CD4-positive, alpha-beta T cell (primary cell): ENCODE measurements at places on chromosomes 5 and 9. TPM values are rescaled to one million over a fixed set of nuclear protein-coding genes. Genes with fewer than 3 reads are reported as not detected.

DNA sequence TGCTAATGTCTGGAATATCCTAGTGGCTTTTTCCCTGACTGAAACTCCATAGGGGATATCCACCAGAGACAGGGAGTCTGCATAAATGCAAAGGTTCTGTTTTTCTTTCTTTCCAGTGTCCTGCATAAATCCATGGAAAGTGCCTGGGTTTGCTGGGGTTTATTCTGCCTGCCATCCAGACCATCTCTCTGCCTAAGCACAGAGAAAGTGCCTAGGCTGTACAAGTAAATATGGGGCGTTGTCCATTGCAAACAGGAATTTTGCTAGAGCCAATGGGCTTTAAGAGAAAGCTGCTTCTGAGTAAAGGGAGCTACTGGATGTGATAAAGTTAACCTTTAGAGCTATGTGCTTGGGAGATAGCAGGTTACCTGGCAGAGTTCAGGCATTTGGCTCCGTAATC lies 407.5 kb downstream of the AGTPBP1 start:
- H3K27me3 ChIP-seq = no peaks in the 10 kb centered on the region
- no peak overlapping the region for H3K4me3 ChIP-seq
- DNase-seq = no peak
- no peak overlapping the region for H3K27ac ChIP-seq
- H3K4me1 ChIP-seq = no peaks in the 10 kb centered on the region

ENHO gene
- total RNA-seq = not detected

EIF4EBP3 gene
- total RNA-seq = 12.7 TPM

GLRX gene
- 18.7 TPM for total RNA-seq

SLCO6A1 gene
- not detected for total RNA-seq

TOMM5 gene
- total RNA-seq = 35.3 TPM

DNA sequence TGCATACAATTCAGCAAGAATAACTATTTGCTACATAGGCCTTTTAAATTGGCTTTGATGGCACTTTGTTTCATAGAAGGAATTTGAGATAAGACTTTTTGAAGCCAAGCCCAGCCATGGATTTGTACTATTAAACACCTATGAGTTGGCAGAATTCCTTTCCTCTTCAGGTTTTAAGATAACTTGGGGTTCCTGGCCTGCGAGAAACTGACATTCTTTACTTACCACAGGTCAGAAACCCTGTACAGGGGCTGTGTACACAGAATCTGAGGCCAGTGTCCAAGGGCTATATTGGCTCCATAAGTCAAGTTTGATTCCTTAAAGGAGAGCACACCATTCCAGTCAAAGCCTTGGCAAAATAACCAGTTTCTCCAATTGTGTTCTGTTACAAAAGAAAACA lies 10.8 kb upstream of the BTNL3 start:
- H3K36me3 ChIP-seq = no peaks in the 10 kb centered on the region
- H3K4me1 ChIP-seq = peaks cover 5% of the 10 kb centered on the region
- H3K27ac ChIP-seq = no peak overlapping the region
- H3K4me3 ChIP-seq = no peak overlapping the region
- H3K27me3 ChIP-seq = peaks cover 2% of the 10 kb centered on the region

DNA sequence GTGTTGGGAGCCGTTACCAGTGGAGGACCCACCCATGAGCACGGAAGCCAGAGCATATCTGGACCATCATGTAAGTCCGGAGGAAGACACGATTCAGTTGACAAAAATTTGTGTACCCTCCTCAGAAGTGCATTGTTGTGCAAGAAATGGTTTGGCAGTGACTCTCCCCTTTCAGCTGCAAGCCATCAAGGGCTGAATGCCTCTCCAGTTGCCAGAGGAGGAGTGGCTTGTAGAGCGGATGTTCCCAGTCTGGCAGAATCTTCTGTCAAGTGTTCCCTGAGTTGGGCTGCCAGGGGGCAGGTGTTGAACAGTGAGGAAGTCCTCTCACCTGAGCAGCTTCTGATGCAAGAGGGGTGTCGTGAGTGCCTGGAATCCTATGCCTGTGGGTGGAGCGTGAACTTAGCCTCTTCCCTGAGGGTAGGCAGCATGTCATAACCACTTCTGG lies 27.6 kb upstream of the CDKN2AIPNL start:
- peaks cover 16% of the 10 kb centered on the region for H3K4me1 ChIP-seq
- no peak overlapping the region for H3K27ac ChIP-seq
- no peak for DNase-seq
- no peaks in the 10 kb centered on the region for H3K36me3 ChIP-seq

DNA sequence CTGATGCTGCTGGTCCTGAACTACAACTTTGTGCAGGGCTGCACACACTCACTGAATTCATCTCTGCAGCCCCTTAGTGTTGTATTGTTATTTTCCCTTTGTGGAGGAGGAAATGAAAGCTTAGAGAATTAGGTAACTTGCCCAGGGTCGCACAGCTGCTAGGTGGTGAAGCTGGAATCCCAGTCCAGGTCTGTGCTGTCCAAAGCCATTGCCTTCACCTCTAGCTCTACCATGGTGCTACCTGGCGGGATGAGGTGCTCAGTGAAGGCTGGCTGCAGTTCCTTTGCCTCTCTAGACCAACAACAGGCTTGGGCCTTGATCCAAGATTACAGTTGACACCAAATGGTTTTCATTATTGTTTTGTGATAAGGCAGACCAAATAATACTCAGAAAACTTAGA lies 177.8 kb upstream of the PITX1 start:
- no peaks in the 10 kb centered on the region for H3K4me1 ChIP-seq
- H3K27me3 ChIP-seq = no peaks in the 10 kb centered on the region
- no peak for DNase-seq
- H3K36me3 ChIP-seq = no peaks in the 10 kb centered on the region
- H3K27ac ChIP-seq = no peak overlapping the region

RGS7BP gene
- not detected for total RNA-seq

DNA sequence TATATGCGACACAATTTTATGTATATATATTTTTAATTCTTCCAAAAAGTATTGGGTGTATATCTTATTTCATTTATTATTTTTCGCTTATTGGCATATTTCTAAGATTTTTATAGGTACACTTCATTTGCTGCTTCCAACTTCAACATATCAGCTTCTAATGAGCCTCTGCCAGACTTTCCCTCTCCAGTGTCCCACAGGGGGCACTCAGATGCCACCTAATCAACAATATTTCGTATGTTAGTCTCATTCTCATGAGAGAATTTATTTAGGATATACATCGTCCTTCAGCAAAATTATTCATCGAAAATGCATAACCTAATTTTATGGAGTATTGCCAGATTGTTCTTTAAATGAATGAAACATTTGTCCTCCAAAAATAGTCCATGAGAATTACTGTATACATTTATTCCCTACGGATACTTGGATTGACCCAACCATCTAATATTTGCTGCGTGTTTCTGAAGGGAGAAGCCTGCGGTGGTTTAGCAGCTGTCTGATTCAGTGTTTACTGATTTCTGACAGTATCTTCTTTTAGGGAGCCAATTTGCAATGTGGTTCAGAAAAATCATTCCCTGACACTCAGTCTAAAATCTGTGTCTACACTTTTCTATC lies 100.6 kb upstream of the SELENOP start:
- no peaks in the 10 kb centered on the region for H3K36me3 ChIP-seq
- no peak overlapping the region for H3K4me3 ChIP-seq
- no peaks in the 10 kb centered on the region for H3K27me3 ChIP-seq
- peaks cover 12% of the 10 kb centered on the region for H3K4me1 ChIP-seq

- H3K36me3 ChIP-seq = no peaks in the 10 kb centered on the region
- peaks cover 7% of the 10 kb centered on the region for H3K27me3 ChIP-seq
- H3K27ac ChIP-seq = no peak overlapping the region
Observed at GRCh38 chr5:1963358-1963757, 80.6 kb upstream of the IRX4 start.

- H3K27ac ChIP-seq = no peak overlapping the region
- no peaks in the 10 kb centered on the region for H3K4me1 ChIP-seq
- DNase-seq = no peak
- H3K36me3 ChIP-seq = no peaks in the 10 kb centered on the region
- H3K4me3 ChIP-seq = no peak overlapping the region
Observed at GRCh38 chr5:102511666-102512065, 12.9 kb upstream of the SLCO6A1 start.

DNA sequence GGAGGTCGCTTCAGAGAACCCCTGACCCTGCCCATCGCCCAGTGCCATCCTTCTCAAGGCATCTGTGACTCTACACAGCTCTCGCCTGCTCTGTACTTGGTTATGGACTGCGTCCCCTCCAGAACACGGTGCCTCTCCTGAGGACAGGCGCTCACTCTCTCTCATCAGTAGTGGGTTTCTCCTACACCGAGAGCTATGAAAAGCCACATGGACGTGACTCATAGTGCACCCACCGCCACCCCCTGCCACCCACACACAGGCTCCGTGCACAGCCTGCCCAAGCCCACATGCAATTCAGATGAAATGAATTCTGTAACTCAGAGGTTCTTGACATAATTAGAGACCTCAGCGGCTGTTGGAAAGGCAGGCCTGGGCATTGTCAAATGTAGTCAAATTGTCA lies 13.9 kb downstream of the GTF3C5 start:
- H3K4me3 ChIP-seq = no peak overlapping the region
- peaks cover 70% of the 10 kb centered on the region for H3K36me3 ChIP-seq
- no peak for DNase-seq
- peaks cover 2% of the 10 kb centered on the region for H3K4me1 ChIP-seq
- H3K27ac ChIP-seq = no peak overlapping the region

GRCh38 chr5:31908396-31908795 lies 265.7 kb downstream of the GOLPH3 start:
- H3K4me1 ChIP-seq = no peaks in the 10 kb centered on the region
- H3K4me3 ChIP-seq = no peak overlapping the region
- no peak overlapping the region for H3K27ac ChIP-seq
- no peaks in the 10 kb centered on the region for H3K36me3 ChIP-seq
- DNase-seq = no peak

STKLD1 gene
- total RNA-seq = 0.59 TPM

CNTNAP3B gene
- not detected for total RNA-seq

DNA sequence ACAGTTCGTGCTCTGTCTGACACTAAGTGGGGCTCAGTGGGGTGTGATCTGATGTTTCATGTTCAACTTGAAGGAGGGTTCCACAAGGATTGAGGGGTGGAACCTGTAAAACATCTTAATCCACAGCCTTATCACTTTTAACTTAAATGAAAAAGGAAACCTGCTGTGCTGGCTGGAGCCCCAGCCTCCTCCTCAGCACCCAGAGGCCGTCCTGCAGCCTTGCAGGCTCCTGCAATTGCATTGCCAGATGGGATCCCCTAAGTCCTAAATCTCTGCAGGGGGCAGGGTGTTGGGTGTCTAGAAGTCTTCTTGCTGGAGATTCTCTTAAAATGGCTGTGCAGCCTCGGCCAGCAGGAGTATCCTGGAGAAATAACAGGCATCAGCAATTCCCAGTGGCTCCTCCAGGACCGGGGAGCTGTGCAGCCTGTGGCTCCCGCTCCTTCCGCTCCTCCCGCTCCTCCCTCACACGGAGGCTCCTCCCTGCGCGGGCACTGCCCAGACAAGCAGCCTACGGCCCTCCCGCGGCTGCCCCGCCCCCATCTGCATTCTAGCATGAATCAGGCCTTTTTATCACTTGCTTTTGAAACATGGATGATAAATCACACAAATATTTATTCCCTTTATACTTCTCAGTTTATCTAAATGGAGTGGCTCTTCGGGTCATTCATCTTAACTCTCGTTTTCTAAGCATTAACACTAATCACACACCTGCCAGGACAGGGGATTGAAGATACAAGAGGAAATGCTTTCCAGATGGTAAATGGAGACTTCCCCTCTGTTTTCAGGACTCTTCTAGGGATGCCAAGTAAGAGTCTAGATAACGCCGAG lies 131.0 kb downstream of the ADAMTS16 start:
- no peaks in the 10 kb centered on the region for H3K36me3 ChIP-seq
- no peaks in the 10 kb centered on the region for H3K4me1 ChIP-seq
- no peaks in the 10 kb centered on the region for H3K27me3 ChIP-seq
- no peak overlapping the region for H3K4me3 ChIP-seq
- no peak for DNase-seq
- H3K27ac ChIP-seq = no peak overlapping the region
